Activated T-helper 9 cell treated with anti-CD3 and anti-CD28 coated beads, Interleukin-2, amount 50 U/mL, for 16 hours (primary cell): ENCODE measurements at places on chromosomes 3 and 15.

GRCh38 chr15:58665672-58666071 is 83.8 kb downstream of the ADAM10 start:
- DNase-seq: no peak

- DNase-seq: no peak
These were observed 1015.9 kb downstream of the OTOL1 start for GRCh38 chr3:162512488-162512887.

- DNase-seq: no peak
These were observed 19.2 kb downstream of the GYG1 start for GRCh38 chr3:149010504-149010951.

- DNase-seq: no peak
These were observed 280.6 kb downstream of the SATB1 start for GRCh38 chr3:18144571-18144970.

- DNase-seq: no peak
These were observed 10.8 kb downstream of the ATP13A3 start for GRCh38 chr3:194475978-194476377.

DNA sequence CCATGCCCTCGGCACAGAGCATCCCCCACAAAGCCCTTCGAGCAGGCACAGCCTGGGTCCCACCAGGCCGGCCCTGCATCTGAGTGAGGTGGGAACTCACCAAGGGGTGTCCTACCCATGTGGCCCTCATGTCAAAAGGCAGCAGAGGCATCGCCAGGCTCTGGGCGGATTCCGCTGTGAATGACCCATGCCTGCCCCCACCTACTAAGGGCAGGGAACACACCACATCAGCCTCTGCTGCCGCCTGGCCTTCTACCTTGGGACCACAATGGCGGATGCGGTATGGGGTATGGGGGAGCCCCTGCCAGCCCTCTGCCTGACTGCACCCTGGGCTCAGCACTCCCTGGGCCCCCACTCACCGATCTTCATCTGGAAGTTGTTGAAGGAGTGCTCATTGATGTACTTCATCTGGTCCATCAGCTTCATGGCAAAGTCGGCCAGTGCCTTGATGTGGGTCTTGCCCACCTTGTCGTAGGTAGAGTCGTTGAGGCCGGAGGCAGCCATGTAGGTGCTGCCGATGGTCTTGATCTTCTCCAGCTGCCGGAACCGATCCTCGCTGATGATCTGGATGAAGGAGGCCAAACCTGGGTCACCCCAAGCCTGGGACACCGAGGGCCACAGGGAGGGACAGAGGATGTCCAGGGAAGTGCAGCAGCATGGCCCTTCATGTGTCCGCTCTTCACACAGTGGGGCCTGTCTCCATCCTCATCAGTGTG is 87.8 kb downstream of the SEC22A start:
- DNase-seq: no peak

DNA sequence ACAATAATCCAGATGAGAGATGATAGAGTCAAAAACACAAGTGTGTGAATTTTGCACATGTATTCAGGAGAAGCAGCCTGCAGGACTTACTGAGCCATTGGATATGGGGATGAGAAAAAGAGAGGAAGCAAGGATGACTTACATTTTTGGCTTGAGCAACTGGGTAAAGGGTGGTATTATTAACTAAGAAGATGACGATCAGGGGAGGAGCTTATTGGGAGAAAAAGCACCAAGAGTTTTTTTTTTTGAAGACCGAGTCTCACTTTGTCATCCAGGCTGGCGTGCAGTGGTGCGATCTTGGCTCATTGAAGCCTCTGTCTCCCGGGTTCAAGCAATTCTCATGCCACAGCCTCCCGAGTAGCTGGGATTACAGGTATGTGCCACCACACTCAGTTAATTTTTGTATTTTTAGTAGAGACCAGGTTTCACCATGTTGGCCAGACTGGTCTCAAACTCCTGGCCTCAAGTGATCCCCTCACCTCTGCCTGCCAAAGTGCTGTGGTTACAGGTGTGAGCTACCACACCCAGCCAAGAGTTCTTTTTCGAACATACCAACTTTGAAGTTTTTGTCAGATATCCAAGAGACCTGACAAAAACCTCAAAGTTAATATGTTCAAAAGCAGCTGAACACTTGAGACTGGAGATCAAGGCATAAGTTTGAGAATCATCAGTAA is 14.8 kb upstream of the SH3BP5 start:
- DNase-seq: no peak

DNA sequence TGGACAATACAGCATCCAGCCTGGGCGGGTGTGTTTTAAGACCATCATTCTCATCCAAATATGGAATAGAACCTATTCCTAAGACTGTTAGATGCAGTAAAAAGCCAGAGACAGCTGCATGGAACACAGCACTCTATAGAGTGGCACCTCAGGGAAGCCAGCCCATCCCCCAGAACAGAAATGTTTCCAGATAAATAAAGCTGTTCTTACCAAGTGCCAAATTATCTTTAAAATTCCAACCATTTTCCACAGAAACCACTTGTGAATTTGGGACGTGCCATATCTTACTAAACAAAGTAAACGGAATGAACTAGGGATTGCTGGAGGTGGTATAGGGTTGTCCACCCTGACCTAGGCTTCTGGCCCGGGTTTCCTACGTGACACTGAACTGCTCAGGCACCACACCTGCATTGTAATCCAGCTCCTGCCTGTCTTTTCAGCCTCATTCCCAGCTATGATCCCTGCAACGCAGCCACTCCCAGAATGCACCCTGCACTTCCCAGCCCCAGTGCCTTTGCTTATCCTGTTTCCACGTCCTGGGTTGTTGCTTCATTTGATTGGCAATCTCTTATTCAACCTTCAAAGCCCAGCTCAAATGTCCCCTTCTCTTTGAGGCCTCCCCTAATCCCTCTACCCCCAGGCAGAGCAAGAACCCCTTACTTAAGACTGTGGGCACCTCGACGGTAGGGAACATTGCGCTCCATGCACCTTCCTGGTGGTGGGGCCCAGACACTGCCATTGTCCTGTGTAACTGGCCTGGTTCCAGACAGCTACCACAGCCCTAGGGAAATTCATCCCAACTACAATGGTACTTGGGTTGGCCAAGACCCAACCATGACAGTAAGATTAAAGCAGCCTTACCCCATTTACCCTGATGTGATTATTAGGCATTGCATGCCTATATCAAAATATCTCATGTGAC is 100.2 kb downstream of the IQSEC1 start:
- no peak for DNase-seq

GRCh38 chr15:77557144-77557543 is 75.6 kb downstream of the LINGO1 start:
- no peak for DNase-seq

DNA sequence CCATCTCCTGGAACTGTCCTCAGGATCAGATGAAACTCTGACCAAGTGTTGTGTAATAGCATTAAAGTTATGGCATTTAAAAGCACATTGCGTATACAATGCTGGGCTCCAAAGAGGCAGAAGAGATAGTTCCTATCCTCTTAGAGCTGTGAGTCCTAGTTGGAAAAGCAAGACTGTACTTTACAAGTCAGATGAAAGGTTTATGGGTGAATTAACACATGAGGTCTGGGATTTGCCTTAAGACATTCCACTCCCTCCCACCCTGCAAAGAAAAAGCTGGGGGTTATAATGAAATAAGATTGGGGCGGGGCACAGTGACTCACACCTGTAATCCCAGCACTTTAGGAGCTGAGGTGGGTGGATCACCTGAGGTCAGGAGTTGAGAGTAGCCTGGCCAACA is 35.6 kb downstream of the SNAPC5 start:
- no peak for DNase-seq

GRCh38 chr15:69120732-69121131 is 39.7 kb upstream of the GLCE start:
- DNase-seq: no peak

- no peak for DNase-seq
These were observed 603 bp upstream of the TRANK1 start for GRCh38 chr3:36945333-36945980.

- DNase-seq: no peak
These were observed 295.1 kb downstream of the FOXP1 start for GRCh38 chr3:71288269-71288930.

GRCh38 chr15:94001255-94001801 is 230.0 kb upstream of the MCTP2 start:
- DNase-seq: no peak

- DNase-seq: no peak
These were observed 170.1 kb upstream of the GBE1 start for GRCh38 chr3:81931265-81932251.

DNA sequence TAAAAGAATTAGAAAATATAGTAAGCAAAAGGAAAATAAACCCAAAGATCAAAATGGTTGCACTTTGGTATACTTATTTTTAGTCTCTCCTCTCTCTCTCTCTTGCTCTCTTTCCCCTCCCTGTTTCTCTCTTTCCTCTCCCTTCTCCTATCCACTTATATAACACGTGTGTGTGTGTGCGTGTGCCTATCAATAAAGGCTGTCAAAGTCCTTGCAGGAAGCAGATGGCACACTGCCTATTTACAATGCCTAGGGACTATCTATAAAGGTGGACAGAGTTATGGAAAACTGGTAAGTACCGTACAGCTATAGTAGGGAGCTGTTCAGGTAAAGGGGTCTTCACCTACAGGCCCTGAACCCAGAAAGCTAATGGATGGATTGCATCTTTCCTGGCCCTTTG is 161.6 kb downstream of the SQOR start:
- DNase-seq: no peak

GRCh38 chr3:157300094-157300493 is 136.6 kb upstream of the PTX3 start:
- no peak for DNase-seq

DNA sequence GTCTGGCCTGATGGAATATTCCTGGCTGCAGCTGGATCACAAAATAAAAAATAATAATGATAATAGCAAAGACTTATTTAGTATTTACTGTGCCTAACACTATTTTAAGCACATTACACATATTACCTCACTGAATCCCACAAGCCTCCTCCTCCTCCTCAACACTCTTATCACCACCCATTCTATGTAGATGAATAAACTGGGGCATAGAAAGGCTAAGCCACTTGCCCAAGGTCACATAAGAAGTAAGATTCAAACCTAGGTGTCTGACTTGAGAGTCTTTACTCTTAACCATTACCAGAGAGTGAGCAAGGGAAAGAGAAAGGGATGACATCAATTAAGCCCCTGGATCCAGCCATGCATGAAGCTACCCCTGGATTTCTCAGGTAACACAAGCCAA is 493.1 kb downstream of the SHQ1 start:
- no peak for DNase-seq

GRCh38 chr3:103813955-103814354 is 1379.1 kb downstream of the ZPLD1 start:
- no peak for DNase-seq
